Urinary bladder (tissue), 4 donors: ENCODE measurements at places on chromosomes 7 and 10. TPM values are rescaled to one million over a fixed set of nuclear protein-coding genes. Genes with fewer than 3 reads are reported as not detected.

Gene CYP2C18
- total RNA-seq: not detected

Gene EPHB6
- 10.8 TPM for total RNA-seq

- no peak for DNase-seq
Observed at GRCh38 chr7:2199528-2199927, 33.2 kb downstream of the MAD1L1 start.

DNA sequence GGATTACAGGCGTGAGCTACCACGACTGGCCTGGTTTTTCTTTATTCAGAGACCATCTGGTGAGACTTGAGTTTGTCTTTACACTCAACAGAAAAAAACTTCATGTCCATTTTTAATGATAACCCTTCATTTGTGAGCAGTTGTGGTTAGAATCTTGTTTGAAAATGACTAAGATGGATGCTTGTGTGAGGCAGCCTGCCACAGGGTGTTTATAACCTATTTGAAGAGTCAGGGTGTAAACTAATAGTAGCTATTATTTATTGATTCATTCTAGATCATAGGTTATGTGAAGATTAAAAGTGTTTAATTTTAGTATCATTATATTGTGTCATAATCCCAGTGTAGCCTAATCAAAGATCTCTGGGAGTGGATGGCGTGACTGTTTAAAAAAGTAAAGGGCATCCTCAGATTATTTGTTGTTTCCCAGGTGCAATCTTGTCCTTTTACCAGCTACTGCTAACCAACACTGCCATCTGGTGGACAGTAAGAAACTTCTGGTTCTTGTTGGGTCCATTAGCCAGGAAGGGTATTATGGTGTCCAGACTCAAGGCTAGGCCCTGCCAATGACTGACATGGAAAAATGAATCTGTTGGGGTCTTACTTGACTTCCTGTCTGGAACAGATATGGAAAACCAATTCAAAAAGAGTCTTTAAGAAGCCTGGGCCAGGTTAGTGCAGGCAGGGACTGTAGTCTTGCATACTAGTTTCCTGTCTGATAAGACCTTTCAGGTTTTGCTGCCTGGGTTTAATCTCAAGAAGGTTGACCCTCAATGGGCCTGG lies 24.9 kb downstream of the NRBF2 start:
- peak; percentile 56 for DNase-seq

GRCh38 chr10:127300868-127301321 lies 104.5 kb upstream of the INSYN2A start:
- DNase-seq: no peak

GRCh38 chr7:44284216-44284615 lies 41.2 kb downstream of the CAMK2B start:
- no peak for DNase-seq

GRCh38 chr10:129730272-129730992 lies 233.6 kb downstream of the EBF3 start:
- DNase-seq: no peak
